ENCODE measurements at places on chromosomes 5 and 9.

- DNase-seq, result no peak
Observed at GRCh38 chr9:134698111-134698510, 56.5 kb downstream of the COL5A1 start.

- peak; percentile 52 for DNase-seq
Observed at GRCh38 chr9:134375430-134376385, 49.5 kb downstream of the RXRA start.

- DNase-seq, result no peak
Observed at GRCh38 chr5:34775886-34776285, 63.1 kb upstream of the TTC23L start.

DNA sequence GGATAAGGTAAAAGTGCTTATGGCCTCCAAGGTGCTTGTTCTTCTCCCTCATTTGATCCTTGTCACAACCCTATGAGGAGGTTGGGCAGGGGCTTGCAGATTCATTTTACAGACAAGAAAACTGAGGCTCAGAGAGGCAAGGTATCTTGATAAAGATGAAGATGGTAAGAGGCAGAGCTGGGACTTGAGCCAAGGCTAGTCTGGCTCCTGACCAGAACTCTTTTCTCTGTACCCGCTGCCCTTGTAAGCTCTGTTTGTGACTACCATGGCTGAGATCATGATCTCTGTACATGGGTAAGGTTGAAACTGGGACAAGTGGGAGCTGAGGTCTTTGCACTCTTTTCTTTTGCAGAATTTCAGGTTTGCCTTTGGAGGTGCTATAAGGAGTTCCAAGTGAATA, 33.6 kb downstream of the SEC61B start:
- no peak for DNase-seq

GRCh38 chr9:21902136-21902535, 92.1 kb downstream of the CDKN2A start:
- no peak for DNase-seq

DNA sequence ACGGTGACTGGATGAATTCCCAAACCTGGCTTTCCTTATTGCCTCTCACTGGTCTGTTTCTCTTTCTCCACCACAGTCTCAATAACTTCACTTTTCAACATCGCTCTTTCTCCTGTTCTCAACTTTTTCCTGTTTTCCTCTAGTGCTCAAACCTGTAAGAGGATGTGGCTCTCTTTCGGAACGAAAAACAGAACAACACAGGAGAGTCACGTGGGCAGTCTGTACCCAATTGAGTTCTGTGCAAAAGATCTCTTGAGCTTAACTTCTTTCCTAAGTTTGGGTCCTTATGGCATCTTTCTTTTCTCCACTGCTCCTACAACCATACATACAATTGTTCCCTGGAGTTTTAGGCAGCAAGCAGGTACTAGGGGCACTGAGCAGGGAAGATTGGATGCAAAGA, 8.9 kb downstream of the HAVCR1 start:
- DNase-seq, result no peak

- no peak for DNase-seq
Observed at GRCh38 chr5:88244686-88245085, 24.0 kb downstream of the TMEM161B start.

DNA sequence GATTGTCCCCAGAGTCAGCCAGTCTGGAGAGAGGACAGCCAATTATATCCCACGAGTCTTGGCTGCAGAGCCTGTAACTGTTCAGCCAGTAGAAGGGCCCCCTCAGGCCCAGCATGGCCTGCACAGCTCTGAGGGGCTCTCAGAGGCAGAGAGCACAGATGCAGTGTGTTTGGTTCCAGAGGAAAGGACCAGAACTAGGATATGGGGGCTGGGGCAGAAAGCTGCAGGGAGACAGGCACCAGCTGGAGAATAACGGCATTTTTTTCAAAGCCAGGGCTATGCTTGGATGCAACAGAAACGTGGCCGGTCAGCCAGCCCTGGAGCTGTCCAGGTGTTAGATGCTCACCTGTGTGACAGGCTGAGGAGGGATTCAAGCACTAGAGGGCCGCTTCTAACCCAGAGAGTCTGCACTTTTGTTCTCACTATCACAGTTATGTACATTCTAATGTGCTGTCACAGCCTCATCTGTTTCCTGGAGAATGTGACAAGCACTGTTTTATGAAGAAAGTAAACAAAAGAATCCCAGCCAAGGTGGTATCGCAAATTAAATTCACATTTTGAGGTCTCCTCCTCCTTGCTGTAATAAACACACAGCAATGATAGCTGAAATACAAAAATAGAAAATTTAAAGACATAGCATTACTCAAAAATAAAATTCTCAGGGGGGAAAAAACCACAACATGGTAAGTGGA, 96.5 kb downstream of the GABBR2 start:
- no peak for DNase-seq

- DNase-seq, result no peak
Observed at GRCh38 chr9:7879551-7880245, 80.1 kb upstream of the DMAC1 start.

DNA sequence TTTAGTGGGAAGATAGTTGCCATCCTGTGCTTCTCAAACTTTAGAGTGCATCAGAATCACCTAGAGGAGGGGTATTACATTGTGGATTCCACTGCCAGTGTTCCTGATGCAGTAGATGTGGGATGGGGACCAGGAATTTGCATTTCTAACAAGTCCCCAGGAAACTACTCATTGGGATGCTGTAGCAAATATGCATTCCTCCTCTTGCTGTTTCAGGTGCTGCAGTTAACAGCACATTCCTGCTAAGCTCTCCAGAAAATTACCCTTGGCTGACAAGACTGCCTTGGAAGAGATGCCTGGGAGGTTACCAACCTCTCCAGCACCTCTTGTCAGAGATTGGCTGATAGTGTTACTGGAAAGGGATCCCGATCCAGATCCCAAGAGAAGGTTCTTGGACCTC, 270.5 kb downstream of the OSTF1 start:
- DNase-seq, result no peak

- DNase-seq, result peak; percentile 77
Observed at GRCh38 chr9:116238225-116238624, 84.6 kb downstream of the PAPPA start.

- DNase-seq, result peak; percentile 61
Observed at GRCh38 chr5:163760498-163760897, 255.1 kb downstream of the MAT2B start.

GRCh38 chr5:136732751-136733150, 367.4 kb upstream of the TRPC7 start:
- DNase-seq, result no peak

- no peak for DNase-seq
Observed at GRCh38 chr5:33422191-33422590, 18.6 kb upstream of the TARS1 start.

DNA sequence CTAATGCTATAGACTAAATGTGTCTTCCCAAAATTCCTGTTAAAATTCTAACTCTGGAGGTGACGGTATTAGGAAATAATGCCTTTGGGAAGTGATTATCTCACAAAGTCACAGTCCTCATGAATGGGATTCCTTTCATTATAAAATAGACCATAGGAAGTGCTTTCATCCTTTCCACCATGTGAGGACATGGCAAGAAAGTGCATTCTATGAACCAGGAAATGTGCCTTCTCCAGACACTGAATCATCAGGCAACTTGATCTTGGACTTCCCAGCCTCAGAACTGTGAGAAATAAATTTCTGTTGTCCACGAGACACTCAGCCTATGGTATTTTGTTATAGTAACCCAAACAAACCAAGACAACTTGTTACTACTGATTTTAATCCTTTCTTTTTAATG, 582.4 kb upstream of the C9orf72 start:
- DNase-seq, result no peak

DNA sequence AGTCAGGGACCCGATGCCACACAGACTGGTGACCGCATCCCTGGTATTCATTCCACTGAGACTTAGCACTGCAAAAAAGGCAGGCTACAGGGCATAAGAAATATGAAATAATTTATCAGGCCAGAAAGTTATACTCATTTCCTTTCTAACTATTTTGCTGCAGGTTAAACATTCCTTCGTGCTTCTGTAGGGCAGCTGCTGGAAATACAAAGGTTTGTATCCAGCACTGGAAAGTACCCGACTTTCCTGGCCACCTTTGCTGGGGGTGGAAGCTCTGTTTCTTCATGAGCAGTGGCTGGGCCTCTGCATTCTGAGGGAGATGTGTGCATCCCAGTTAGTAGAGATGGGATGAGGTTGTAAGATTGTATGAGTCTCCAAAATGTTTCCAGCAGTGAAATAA, 478.6 kb upstream of the WWC1 start:
- DNase-seq, result no peak

GRCh38 chr9:135447126-135447525, 32.5 kb upstream of the PPP1R26 start:
- no peak for DNase-seq

DNA sequence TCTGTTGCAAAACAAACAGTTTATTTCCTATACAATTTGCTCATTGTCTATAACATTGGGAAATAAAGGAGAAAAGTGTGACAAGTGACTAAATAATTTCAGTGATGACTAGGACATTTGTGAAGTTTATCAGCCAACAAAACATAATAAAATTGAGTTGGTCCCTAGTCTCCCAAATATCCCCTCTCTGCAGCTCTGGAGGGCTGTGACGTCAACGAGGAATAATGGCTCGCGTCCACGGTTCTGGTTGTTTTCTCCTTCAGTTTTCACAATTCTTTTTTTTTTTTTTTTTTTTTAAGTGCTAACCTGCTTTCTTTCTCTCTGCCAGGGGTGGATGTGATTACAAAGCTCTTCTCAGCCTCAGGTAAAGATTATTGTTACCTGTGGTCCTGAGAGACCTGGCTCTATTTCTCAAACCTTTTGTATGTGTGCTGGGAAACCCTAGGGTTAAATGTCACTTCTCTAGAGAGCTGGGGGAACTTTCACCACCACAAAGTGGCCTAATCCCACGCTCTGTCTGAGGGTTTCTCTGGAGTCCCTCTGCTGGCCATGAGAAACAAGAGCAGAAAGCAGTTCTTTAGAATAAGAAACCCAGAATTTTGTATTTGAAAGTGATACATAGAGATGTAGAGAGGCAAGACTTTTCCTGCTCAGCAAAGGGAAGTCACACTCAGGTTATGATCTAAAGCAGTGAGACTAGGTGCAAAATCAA, 36.2 kb upstream of the ANKRD55 start:
- peak; percentile 64 for DNase-seq

- DNase-seq, result peak; percentile 76
Observed at GRCh38 chr9:92716557-92716956, 46.6 kb upstream of the IPPK start.

GRCh38 chr5:60463179-60463868, 236.6 kb downstream of the DEPDC1B start:
- DNase-seq, result no peak

DNA sequence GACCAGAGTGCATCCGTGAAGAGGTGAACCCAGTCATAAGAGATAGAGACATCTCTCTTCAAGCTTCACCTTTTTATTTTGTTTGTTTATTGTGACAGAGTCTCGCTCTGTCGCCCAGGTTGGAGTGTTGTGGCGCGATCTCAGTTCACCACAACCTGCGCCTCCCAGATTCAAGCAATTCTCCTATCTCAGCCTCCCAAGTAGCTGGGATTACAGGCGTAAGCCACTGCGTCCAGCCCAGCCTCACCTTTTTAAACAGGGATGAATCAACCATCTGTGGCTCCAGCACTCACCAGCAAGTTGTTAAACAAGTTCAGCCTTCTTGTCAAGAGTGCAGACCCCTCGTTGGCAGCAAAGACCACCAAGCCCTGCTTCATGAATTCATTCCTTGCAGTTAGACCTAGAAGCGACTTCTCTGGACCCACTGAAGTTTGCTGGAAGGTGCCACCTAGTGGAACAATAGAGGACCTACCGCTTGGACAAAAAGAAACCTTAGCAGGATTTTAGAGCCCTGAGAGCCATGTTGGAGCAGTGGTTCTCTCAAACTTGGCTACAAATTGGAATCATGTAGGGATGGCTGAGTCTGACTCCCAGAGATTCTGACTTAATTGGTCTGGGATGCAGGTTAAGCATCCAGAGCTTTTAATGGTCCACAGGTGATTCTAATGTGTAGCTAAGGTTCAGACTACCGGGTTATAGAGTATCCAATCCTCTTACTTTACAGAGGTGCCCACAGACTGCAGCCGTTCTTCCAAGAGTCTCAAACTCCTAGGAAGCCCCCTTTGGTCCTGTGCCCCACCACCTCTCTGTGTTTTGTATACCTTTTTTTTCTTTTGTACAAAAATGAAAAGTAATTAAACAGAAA, 10.5 kb upstream of the GALNT10 start:
- peak; percentile 75 for DNase-seq

- no peak for DNase-seq
Observed at GRCh38 chr5:173623296-173623771, 6.9 kb upstream of the BOD1 start.

GRCh38 chr9:122294531-122294930, 29.8 kb downstream of the MRRF start:
- no peak for DNase-seq

GRCh38 chr5:67887748-67888161, 327.8 kb upstream of the PIK3R1 start:
- DNase-seq, result no peak

GRCh38 chr5:119360905-119361593, 5.2 kb downstream of the TNFAIP8 start:
- DNase-seq, result peak; percentile 49

- DNase-seq, result peak; percentile 58
Observed at GRCh38 chr5:1536322-1536845, 12.6 kb upstream of the LPCAT1 start.

GRCh38 chr5:84069608-84070179, 315.0 kb downstream of the EDIL3 start:
- no peak for DNase-seq

GRCh38 chr5:131288328-131288727, 24.5 kb downstream of the CDC42SE2 start:
- no peak for DNase-seq

DNA sequence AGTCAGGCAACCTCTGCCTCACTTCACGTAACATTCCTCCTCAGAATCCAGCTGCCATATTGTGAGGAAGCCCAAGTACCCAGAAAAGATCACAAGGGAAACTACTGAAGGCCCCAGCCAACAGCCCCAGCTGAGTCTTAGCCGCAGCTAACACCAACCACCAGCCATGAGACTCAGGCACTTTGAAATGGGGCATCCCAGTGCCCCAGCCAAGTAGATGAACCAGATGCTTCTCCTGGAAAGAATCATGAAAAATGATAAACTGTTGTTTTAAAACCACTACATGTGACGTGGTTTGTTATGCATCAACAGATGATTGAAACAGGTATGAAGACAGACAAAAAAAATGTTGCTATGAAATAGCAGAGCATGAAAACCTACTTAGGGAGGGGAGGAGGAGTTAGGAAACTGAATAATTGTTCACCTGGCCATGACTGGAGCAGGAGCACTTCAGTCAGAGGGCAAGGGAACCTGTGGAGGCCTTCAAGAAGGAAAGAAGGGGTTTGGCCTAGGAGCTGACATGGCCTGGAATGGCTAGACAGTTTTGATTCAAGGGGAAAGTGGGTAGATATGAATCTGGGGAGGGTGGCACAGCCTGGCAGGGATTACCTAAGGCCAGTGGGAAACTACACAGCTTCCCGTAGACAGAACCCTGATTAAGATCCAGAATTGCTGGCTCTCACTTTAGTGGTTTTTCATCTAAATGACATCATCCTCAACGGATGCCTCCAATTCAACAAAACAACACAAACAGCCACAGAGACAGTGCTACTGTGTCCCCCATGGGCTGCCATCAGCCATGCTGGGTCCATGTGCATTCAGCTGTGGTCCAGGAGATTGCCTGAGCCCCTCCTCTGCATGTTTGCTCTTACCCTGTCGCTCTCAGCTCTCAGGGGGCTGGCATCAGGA, 211.6 kb downstream of the SYK start:
- DNase-seq, result no peak

- DNase-seq, result peak; percentile 32
Observed at GRCh38 chr5:142202282-142202681, 93.7 kb downstream of the NDFIP1 start.
